SIG-M5 (cell line): ENCODE measurements at places on chromosomes 7 and 10.

GRCh38 chr7:23680414-23681405 is 711 bp downstream of the FAM221A start:
- DNase-seq = no peak

- DNase-seq = no peak
Observed at GRCh38 chr7:3683546-3684539, 382.8 kb downstream of the SDK1 start.

- DNase-seq = no peak
Observed at GRCh38 chr7:16989811-16990413, 108.1 kb upstream of the AGR3 start.

DNA sequence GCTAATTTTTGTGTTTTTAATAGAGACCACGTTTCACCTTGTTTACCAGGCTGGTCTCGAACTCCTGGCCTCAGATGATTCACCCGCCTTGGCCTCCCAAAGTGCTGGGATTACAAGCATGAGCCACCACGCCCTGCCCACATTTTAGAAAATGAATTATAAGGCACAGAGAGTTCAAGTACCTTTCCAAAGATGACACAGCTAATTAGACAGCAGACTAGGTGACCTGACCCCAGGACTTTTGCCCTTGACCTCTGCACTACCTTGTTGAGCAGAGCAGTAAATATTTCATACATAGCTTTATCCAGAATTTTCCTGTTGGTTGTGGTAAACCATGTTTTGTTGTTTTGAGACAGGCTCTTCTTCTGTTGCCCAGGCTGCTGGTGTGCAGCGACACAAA is 131.3 kb upstream of the KCTD7 start:
- no peak for DNase-seq

- DNase-seq = no peak
Observed at GRCh38 chr10:100621360-100622205, 85.8 kb downstream of the HIF1AN start.

DNA sequence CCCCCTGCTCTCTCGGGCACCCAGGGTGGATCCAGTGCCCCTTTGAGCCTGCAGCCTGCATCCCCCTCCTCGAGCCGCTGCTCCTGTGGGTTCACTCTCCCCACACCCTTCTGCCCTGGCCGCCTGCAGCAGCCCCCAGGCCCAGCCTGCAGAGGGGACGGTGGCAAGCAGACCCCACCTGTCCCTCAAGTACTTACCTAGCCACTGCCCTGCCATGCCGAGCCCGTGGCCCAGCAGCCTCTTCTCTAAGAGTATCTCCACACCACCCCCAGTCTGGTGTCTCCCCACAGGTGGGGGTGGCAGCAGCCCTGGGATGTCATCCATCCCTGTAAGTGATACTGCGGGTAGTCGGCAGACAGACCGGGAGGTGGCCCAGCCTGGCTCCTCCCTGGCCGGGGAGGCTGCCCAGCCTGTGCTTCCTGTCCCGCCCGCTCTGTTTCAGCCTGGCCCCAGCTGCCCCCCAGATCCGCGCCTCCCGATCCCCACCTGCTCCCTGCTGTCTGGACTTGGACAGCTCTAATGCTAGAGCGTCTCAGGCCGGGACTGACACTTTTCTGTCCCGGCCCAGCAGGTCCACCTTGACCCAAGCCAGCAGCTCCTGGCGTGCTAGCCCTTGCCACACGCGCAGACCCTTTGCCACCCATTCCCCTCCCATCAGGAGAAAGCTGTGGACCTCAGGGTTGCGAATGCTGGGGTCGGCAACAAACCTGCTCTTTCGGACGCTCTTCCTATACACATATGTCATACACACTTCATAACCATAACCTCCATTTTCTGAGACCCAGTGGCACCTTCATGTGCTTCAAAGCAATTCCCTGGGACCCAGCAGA is 25.0 kb downstream of the YKT6 start:
- DNase-seq = no peak
